ENCODE measurements at places on chromosomes 6 and 20.

GRCh38 chr6:140586426-140587061 is 1212.1 kb upstream of the CITED2 start:
- DNase-seq: no peak

DNA sequence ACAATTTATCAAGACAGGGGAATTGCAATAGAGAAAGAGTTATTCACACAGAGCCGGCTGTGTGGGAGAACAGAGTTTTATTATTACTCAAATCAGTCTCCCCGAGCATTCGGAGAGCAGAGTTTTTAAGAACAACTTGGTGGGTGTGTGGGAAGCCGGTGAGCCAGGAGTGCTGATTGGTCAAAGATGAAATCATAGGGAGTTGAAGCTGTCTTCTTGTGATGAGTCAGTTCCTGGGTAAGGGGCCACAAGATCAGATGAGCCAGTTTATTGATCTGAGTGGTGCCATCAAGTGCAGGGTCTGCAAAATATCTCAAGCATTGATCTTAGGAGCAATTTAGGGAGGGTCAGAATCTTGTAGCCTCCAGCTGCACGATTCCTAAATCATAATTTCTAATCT is 50.0 kb upstream of the ECI2 start:
- DNase-seq: peak; percentile 3

DNA sequence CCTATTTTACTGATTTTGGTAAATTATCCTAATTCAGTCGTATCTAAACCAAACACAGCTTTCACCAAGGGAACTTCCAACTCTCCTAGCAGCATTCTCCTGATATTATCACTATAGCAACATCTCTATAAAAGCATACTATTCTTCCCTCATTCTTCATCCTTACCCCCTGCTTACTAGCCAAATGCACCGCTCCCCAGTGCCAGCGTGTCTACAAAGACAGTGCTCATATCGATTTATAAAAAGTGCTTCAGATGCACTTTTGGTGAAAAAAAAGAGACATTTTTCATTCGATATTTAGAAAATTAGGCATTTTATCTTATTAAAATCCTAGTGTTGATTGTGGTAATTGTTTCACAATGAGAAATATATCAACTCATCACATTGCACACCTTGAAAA is 74.0 kb downstream of the SYNE1 start:
- no peak for DNase-seq

DNA sequence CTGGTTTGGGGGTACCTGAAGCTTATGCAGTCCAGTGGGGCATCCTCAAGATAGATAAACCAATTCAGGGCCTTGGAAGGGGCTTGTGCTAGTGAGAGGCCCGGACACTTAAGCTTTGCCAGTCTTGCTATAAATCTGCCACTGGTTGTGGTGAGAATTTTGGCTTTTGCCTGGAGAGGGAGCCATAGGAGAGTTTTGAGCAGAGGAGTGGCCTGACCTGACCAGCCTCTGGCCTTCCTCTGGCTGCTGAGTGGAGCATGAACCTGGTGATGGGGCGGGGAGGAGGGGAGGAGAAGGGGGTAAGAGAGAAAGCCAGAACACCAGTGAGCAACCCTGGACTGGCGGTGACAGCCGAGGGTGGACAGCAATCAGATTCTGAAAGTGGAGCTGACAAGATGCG is 7.1 kb downstream of the TMEM74B start:
- no peak for DNase-seq

- no peak for DNase-seq
Observed at GRCh38 chr6:93389192-93389591, 30.2 kb downstream of the EPHA7 start.

- DNase-seq: no peak
Observed at GRCh38 chr20:5279661-5280060, 37.1 kb downstream of the PROKR2 start.

DNA sequence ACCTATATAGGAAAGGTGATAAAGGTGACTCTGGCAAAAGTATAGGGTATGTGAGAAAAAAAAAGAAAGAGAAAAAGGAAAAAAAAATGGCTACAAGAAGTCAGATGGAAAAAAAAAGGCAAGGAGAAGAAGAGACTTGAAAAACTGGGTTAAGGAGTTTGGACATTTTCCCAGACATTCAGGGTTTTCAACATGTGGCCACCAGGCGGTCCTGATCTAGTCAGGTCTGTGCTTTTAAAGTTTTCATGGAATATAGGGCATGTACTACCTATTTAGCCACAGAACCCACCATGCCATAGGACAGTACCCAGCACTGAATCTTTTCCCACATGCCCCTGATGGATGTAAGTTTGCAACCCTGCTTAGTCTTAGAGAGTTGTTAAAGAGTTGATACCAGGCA is 433.7 kb downstream of the MAFB start:
- DNase-seq: no peak

DNA sequence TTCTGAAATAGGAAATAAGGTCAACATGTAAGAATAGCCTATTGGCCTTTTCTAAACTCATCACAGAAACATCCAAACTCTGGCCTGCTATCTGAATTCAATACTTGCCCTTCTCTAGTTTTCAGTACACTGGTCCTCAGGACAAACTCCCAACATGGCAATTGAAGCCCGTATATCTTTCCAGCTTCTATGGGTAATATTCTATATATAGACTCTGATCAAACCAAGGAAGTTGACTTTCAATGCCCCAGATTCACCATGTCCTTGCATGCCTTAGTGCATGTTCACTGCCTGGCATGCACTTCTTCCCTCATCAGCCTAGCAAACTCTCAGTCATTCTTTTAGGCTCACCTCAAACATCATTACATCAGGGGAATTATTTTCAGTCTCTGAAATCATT is 73.2 kb downstream of the RSPO3 start:
- DNase-seq: no peak

DNA sequence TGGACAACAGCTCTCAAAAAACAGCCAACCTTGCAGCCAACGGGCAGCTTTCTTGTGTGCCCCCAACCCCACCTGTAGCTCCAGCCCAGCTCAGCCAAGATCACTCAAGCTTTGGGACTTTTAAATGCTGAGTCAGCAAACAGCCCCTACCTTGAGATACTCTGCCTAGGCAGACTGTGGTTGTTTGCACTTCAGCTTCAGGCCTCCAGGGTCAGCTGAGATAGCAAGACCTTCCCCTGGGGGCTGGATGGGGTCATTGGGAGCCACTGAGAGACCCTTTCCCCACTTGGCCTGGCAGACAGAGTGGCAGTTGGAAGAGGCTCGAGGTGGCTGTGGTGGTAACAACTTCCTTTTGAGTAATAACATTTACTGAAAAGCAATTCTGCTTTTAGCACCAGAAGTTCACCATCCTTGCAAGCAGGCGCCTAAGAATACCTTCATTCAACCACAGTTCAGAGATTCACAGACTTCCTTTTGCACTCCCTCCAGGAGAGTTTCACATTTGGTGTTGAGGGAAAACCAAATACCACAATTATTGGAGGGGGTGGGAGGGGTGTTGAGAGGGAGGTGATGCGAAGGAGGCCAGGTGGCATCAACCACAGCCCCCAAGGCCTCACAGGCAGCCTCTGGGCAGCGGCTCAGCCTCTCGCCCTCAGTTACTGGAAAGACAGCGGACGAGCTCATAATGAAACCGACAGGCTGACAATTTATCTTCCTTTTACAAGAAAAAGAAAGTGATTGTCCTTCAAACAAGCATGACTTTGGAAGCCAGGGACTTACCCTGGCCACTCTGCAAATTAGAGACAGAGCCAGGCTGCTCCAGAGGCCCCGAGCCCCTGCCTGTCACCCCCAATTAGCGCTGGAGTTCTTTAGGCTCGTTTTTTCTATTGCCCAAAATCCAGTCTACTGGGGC is 148.1 kb downstream of the CEBPB start:
- peak; percentile 40 for DNase-seq

DNA sequence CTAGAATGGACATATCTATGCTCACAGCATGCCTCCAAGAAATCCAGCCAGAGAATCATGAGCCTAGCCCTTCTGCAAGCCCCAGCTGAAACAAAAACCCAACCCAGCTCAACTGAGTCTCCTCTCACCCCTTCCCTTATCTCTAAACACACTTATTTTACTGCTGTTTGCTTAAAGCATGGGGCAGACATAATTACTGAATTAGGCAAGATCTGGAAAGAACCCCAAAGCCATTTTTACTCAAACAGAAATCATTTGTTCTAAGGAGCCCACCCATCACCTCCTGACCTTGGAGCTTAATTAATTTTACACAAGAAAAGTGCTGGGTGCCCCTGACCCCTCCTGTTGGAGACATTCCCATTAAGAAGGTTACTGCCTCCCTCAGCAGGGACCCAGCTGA is 291.6 kb downstream of the MAFB start:
- DNase-seq: no peak

- DNase-seq: no peak
Observed at GRCh38 chr20:62716198-62716940, 7.7 kb downstream of the NTSR1 start.

- DNase-seq: no peak
Observed at GRCh38 chr20:9139106-9139833, 70.4 kb downstream of the PLCB4 start.

DNA sequence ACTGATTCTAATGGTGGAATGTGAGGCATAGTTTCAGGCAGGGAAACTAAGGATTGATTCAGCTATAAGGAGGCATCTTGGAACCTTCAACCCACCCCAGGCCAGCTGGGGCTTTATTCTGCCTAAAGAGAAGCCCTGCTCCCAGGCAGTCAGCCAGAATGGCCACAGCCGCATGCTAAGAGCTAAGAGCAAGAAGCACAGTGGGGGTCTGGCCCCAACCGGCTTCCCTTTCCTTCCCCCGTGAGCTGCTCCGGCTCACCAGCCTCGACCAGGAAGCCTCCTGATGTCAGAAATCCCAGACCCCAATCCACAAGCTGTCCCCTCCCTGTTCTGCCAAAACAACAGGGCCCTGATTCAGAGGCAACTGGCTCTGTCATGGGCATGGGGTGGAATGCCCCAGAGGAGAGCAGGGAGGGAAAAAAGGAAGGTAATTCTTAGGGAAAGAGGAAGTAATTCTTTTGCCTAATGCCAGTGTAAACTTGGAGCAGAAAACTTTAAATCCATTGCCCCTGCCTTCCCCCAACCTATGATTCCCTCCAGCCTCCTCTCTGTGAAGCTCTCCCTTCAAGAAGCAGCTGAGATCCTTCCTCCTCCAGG is 6.9 kb downstream of the GRM4 start:
- DNase-seq: no peak

- DNase-seq: no peak
Observed at GRCh38 chr20:52193133-52193532, 1.6 kb upstream of the ZFP64 start.

DNA sequence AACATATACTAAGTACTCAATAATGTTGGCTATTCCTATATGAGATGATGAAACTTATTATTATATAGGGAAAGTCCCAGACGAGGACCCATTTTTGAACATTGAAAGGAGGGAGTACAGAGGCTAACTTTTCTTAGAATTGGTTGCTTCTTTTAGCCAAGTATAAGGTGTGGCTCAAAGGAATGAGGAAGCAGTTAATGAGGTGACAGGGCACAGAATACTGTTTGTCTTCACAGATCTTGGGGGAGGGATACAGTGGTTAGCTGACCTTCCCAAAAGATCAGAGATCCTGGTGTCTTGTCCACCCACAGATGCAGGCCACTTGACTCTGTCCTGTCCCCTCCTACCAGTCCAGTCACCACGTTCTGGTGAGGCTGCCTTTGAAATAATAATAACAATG is 67.8 kb upstream of the EPB41L1 start:
- no peak for DNase-seq

DNA sequence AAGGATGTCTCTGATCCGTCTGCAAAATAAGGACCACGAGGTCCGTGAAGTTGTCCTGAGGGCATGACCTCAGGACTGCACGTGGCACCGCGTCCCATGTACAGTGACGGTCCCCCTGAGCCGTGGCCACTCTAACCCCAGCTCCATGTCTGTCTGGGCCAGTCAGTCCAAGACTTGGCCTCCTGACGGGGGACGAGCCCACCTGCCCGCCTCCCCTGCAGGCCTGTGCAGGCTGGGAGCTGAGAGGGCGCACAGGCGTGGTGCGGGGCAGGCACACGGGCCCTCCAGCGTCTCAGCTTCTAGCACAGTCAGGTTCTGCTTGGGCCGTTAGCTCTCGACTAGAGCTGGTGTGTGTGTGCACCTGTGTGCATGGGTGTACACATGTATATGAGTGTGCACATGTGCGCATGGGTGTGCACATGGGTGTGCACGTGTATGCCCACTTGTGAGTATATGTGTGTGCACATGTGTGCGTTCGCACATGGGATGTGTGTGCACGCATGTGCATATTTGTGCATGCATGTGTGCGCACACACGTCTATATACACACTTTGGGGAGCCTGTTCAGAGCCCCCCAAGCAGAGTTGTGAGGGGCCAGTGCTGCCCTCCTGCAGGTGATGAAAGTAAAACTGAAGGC is 307.0 kb downstream of the TAF4 start:
- DNase-seq: no peak

DNA sequence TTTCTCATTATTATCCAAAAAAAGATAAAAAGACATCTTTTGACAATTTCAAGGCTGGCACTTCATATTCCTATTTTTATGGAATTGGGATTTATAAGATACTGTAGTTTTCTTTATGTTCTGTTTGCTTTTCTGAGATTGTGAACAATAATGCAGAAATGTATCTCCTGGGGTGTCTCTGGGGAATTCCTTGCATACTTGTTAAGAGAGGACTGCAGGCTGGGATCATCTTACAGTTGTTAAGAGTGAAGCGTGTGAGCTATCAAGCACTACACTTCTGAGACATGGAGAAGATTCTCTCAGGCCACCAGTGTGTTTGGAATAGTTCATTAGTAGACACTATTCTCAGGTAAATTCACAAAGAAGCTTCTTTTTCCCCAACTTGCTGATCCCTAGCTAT is 963.3 kb upstream of the GJE1 start:
- DNase-seq: no peak

- peak; percentile 36 for DNase-seq
Observed at GRCh38 chr20:47220161-47220582, 136.3 kb downstream of the ZMYND8 start.

DNA sequence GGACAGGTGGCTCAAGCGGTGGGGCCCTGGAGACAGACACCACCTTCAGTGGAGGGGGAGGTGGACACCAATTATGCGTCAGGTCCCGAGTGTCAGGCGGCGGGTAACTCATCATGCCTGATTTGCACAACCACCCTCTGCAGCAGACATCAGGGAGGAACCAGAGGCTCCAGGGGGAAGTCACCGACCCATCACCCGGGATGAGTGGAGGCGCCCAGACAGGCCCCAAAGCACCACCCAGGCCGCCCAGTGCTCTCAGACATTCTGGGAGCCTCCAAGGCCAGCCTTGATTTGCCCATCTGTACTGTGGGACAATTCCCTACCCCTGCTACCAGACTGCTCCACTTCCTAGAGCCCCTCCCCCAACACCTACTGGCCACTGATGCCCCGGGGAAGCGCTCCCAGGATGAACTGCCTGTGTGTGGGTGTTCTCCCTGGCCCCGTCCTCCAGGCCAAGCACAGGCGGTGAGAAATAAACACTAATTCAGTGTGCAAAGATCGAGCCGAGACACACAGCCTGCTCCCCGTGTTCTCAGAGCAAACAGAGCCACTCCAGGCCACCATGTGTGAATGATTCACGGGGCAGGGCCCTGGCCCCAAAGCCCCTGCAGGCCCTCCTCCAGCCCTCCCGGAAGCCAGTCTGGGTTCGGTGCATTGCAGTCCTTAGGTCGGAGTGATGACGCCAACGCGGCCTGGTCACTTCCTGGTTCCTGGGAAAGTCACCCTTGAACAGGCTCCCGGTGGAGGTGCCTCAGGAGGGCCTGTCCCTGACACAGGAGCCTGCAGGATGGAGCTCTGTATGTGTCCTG is 107.2 kb downstream of the ASXL1 start:
- no peak for DNase-seq

All from activated T-helper 9 cell treated with anti-CD3 and anti-CD28 coated beads, Interleukin-2, amount 50 U/mL, for 16 hours (primary cell).